ENCODE measurements at places on chromosomes 6 and 20.

DNA sequence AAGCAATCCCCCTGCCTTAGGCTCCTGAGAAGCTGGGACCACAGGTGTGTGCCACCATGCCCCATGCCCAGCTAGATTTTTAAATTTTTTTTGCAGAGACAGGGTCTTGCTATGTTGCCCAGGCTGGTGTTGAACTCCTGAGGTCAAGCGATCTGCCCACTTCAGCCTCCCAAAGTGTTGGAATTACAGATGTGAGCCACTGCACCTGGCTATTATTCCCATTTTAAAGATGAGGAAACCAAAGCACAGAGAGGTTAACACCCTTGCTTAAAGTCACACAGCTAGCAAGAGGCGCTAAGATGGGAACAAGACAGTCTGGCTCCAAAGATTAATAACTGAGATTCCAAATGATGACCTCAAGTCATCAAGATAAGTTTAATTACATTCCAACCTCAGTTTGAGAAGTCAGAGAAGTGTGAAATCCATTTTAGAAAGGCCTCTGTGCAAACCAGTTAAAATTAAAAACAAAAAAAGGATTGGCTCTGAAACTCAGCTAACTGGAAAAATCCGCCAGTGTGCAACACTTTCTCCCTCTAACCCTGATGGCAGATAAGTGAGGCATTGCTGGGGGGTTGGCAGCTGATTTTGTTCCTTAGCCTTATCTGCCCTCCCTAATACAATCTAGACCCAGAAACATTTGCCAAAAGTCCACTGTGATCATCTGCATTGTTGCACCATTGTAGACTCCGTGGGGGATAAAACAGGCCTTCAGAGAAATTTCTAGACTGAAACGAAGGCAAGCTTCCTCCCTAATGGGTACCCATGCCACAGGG is 55.5 kb downstream of the CPNE5 start:
- DNase-seq, result no peak

GRCh38 chr20:10572853-10573252 is 100.9 kb downstream of the JAG1 start:
- no peak for DNase-seq

- DNase-seq, result no peak
Observed at GRCh38 chr20:8033151-8033841, 13.7 kb upstream of the TMX4 start.

- no peak for DNase-seq
Observed at GRCh38 chr6:155706806-155707205, 251.2 kb upstream of the NOX3 start.

- peak; percentile 81 for DNase-seq
Observed at GRCh38 chr6:125798734-125799508, 8.2 kb downstream of the NCOA7 start.

DNA sequence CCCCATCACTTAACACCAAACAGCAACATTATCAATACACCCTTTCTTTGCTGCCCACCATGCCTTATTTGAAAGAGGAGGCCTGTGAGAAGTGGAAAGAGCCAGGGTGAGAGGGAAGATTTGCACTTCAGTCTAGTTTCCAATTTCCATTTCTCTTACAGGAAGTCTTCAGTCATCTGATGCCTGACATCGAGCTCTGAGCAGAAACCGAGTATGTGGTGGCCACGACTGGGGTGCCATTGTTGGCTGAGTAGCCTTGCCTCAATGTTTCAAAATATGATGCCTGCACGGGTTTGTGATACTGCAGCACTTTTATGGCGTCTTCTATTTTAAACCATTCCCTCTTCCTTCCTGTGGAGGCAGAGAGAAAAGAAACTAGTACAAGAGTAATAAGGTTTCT is 39.8 kb upstream of the SMIM29 start:
- DNase-seq, result peak; percentile 71

DNA sequence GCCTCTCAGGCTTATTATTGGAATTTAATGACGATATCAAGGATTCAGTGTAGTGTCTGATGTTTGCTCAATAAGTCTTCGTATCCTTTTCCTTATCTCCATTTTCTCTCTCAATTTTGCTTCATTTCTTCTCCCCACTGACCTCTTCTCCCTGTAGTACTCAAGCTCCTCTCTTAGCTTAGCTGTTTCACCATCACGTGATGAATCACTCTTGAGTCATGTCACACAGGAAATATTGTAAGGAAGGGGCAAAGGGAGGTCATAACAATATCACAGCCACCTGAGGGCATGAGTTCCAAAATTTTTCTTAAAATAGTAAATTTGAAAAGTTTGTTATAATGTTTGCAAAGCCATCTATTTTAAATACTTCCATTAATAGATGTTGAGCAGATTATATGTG is 392.2 kb upstream of the MARCKS start:
- DNase-seq, result no peak

GRCh38 chr6:167474725-167475124 is 149.8 kb downstream of the TTLL2 start:
- no peak for DNase-seq

DNA sequence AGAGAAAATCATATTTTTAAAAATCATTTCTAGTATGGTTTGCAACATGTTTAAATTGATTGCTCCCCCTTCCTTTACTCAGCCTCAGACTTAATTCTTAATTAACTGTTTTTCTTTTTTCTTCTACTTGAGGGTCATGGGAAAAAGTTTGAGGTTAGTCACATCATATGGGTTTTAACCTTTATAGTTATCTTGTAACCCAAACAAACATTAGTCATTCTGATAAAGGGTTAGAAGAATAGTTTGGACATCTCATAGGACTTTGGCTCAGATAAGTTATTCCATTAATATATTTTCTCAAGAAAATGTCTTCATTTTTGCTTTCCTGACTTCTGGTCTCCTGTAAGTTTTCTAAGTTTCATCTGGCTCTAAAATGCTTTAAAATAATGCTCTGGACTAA is 34.5 kb upstream of the TSPYL1 start:
- no peak for DNase-seq

DNA sequence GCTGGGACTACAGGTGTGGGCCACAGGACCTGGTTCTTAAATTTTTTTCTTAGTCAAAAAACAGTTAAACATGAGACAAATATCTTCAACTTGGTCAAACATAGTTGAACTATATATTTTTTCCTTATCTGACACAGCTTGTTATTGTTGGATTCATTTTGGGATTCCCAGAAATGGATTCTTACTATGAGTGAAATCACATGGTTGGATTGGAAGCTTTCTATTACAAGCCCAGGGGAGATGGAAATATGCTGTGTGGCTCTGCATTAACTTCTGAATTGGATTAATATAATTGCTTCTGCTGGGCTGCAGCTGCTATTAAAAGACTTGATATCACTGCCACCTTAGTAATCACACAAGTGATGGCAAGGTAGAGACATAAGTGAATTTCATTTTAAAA is 126.4 kb upstream of the DUSP22 start:
- no peak for DNase-seq

GRCh38 chr20:39885975-39886649 is 802.9 kb downstream of the MAFB start:
- peak; percentile 66 for DNase-seq

GRCh38 chr6:167115054-167115453 is 7.8 kb upstream of the CCR6 start:
- DNase-seq, result no peak

GRCh38 chr6:137217801-137218472 is 1.2 kb downstream of the IFNGR1 start:
- peak; percentile 62 for DNase-seq

DNA sequence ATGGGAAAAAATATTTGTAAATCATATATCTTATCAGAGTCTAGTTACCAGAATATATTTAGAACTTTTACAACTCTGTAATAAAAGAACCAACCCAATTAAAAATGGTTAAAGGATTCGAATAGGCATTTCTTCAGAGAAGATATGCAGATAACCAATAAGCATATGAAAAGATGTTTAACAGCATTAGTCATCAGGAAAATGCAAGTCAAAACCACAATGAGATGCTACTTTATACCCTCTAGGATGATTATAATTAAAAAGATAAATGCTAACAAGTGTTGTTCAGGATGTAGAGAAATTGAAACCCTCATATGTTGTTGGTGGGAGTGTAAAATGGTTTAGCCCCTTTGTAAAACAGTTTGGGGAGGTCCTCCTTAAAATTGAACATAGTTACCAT is 94.1 kb downstream of the LRRC1 start:
- no peak for DNase-seq

DNA sequence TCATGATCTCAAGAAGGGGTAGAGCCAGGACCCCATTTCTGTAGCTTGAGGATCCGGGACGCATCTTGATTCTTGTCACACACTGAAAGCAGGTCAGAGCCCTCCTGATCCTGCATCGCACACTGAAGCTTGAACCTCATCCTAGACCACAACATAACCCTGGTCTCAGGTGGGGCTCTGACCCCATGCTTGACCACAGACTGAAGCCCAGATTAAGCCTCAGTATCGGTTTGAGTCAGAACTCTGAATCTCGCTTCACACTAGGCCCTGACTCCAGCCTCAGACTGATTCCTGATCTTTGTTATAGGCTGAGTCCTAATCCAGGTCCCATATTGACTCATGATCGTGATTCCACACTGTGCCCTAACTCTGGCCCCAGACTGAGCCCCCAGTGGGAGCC is 8.5 kb upstream of the RSPO4 start:
- DNase-seq, result peak; percentile 83

- peak; percentile 68 for DNase-seq
Observed at GRCh38 chr6:286681-287488, 5.4 kb upstream of the DUSP22 start.

GRCh38 chr6:37242429-37243052 is 15.0 kb upstream of the TBC1D22B start:
- DNase-seq, result peak; percentile 10

- no peak for DNase-seq
Observed at GRCh38 chr6:56387621-56388414, 140.4 kb upstream of the COL21A1 start.

DNA sequence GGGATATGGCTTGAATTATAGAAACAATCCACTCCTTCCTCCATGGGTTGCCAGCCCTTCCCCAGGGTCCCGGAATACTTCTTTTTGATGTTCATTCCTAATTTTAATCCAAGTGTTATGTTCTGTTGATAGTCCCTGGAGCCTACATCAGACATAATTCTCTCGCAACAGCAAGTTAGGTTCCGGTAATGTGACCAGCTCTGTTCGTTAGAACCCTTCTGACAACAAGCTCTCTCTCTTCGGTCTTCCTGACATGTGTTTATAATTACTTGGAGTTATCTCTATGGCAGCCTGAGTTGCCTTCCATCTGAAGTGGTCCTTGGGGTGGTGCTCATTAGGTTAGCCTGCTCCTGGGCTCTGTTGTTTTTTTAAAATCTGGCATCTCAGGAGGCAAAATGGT is 506.9 kb upstream of the JARID2 start:
- no peak for DNase-seq

DNA sequence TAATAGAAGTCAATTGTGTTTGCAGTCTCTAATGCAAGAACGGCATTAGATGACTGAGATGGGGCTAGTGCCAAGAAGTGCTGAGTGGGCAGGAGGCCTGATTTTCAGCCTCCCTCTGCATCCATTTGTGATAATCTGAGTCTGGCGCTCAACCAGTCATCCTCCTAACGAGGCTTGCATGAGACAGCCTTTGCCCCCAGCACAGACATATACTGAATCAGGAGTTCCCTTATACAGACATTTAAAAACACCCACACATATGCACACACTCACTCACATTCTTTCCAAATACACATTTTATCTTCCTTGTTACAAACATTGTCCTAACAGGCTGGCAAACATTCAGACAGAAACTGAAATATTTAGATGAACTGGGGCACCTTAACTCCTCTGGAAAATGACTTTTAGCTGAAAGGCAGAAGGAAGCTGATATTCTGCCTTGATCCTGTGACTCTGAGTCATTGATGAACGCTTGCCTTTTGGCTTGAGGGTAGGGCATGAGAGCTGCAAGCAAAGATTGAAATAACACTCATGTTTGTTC is 562.3 kb downstream of the DHX35 start:
- DNase-seq, result no peak

- peak; percentile 78 for DNase-seq
Observed at GRCh38 chr6:73515204-73515655, 5.6 kb downstream of the EEF1A1 start.

DNA sequence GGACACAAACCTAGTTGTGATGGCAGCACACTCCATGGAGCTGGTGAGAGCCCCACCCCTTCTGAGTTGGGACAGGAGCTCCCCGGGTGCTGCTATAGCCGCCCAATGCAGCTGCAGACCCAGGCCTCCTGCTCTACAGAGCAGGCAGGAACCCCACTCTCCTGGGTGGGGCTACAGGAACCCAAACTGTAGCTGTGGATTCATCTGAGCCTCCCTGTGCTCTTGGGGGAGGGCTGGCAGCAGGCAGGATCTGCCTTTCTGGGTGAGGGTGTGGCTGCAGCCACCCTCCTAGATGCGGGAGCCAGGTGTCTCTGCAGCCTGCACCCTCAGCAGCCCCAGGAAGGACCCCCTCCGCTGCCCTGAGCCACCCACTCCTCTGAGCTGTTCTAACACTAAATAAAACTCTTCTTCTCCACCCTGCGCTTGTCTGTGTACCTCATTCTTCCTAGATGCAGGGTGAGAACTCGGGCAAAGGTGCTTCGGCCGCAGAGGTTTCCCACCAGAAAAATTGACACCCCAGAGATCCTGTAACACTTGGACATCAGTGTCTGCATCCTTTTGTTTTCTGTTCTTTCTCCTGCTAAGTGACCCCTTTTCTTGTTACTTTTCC is 55.2 kb upstream of the KIF13A start:
- DNase-seq, result no peak

DNA sequence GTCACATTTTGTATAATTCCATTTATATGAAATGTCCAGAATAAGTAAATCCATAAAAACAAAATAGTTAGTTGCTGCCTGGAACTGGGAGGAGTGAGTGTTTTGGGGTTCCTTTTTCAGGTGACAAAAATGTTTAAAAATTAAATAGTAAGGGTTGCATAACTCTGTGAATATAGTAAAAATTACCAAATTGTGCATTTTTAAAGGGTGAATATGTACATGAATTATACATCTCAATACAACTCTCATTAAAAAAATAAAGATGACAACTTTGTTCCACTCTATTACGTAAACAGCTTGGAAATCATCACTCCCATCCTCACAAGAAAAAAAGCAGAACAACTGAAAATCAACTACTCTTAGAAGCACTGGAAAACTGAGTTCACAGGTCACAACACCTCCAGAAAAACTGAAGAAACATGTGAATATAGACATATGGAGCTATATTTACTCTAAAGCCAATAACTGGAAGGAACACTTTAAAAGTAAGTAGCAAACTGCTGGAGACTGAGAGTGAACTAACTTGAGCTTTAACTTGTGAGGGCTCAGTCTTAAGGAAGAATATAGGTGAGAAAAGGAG is 40.0 kb downstream of the RANBP9 start:
- no peak for DNase-seq
